Airway epithelial cell (primary cell): ENCODE measurements at places on chromosomes 5 and 9. TPM values are rescaled to one million over a fixed set of nuclear protein-coding genes. Genes with fewer than 3 reads are reported as not detected.

Gene COL27A1
- 8.5 and 10.2 TPM in 2 replicates for total RNA-seq

Gene PCDHAC1
- total RNA-seq, result 0.07 TPM in 1 of 2 replicates, not detected in the other

Gene ABO
- 0.42 and 0.71 TPM in 2 replicates for total RNA-seq

Gene ORM1
- not detected in 2 replicates for total RNA-seq

Gene MUSK
- total RNA-seq, result not detected in 2 replicates

Gene PGM5
- 0.05 TPM in 1 of 2 replicates, not detected in the other for total RNA-seq

Gene CAAP1
- total RNA-seq, result 17.7 and 20.9 TPM in 2 replicates

Gene RNF183
- 0.21 TPM in 1 of 2 replicates, not detected in the other for total RNA-seq
